Stimulated activated CD8-positive, alpha-beta memory T cell treated with anti-CD3 and anti-CD28 coated beads, Interleukin-7, amount 100 ng/mL, for 1 hour (primary cell): ENCODE measurements at places on chromosomes 12 and 14.

GRCh38 chr14:95463171-95463901 lies 53.1 kb downstream of the SYNE3 start:
- DNase-seq: no peak

DNA sequence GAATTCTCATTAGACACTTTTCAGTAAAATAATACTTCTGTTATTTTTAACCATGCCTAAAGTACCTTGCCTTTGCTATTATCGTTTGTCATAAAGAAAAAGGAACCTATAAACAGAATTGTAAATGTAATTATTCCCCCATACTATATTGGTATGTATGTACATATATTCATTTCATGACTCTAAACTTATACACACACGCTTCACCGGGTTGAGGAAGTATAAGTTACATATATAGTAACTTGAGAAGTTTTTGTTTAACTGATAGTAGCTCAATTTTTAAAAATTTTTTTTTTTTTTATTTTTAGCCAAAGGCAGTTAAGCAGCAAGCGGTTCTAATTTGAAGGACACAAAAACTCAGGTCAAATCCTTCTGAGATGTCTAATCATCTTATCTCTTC lies 107.6 kb downstream of the PLEKHG7 start:
- DNase-seq: no peak

GRCh38 chr14:26174395-26174794 lies 423.4 kb downstream of the NOVA1 start:
- no peak for DNase-seq

DNA sequence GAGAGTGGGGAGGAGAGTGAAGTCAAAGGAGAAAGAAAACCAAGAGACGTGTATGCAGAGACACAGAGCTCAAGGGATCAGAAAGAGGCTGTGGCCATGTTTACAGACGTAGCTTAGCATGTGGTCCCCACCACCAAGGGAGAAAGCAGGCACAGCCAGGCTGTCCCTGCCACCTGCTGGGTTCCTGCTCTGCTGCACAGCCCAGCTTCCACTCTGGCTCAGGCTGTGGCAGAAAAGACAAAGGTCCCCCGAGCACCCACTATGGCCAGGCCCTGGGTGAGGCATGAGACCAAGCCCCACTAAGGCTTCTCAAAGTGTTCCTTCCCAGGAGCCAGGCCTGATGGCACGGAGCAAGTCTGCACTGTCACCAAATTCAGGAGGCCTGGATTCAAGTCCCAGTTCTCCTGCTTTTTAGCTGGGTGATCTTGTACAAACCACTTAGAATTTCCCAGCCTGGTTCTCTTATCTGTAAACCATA lies 25.9 kb upstream of the COL2A1 start:
- no peak for DNase-seq

DNA sequence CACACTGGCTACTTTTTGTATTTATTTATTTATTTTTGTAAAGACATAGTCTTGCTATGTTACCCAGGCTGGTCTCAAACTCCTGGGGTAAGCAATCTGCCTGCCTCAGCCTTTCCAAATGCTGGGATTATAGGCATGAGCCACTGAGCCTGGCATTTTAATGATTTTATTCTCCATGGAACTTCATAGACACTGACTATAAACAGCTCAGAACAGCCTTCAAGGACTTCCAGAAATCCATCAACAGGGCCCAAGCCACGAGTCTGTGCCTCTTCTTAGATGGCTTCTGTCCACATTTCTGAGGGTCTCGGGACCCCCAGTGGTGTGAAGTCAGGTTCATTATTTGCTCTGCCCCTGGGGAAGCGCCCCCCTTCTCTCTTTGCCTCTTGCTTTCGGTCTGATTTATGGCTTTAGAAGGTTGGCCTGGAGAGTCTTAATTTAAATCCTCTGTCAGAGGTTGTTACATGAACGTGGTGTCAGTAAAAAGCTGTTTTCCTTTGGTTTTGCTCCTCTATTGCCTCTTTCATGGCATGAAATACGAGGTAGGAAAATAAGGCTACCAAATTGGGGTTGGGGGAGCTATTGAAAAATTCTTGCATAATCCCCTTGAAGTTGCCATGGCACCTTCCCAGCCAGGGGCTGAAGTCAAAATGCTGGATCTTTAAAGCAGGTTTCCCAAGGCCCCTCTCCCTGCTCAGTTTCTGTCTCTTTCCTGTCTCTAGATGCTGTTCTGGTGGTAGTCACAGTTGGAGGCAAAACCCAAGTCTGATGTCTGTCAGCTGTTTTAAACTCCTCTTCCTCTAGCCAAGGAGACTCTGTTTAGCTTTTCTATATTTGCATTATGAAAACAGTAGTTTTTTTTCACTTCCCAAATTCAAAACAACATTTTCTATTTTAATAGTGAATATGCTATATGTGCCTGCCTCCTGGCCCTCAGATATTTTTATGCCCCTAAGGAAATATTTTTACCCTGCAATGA lies 129.4 kb downstream of the SMOC1 start:
- DNase-seq: no peak

DNA sequence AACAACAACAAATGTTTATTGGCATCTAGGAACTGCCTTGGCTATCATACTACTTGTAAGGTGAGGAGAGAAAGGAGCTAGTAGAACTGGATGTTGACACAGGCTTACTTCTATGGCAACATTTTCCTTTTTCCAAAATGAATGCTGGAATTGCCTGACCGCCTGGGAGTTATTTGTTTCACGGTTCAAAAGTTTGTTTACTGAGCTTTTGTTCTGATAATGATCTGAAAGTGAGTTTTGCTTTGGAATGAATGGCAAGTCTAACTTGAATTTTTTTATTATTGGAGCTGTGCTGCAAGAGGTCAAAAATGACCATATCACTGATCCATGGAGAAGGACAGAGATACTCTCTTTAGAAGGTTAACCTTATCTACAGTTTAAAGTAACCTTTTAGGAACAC lies 183.5 kb upstream of the CAND1 start:
- no peak for DNase-seq

GRCh38 chr12:103887738-103888137 lies 42.5 kb upstream of the HSP90B1 start:
- no peak for DNase-seq

- DNase-seq: peak; percentile 46
Observed at GRCh38 chr12:57093415-57094207, 4.7 kb downstream of the NAB2 start.

DNA sequence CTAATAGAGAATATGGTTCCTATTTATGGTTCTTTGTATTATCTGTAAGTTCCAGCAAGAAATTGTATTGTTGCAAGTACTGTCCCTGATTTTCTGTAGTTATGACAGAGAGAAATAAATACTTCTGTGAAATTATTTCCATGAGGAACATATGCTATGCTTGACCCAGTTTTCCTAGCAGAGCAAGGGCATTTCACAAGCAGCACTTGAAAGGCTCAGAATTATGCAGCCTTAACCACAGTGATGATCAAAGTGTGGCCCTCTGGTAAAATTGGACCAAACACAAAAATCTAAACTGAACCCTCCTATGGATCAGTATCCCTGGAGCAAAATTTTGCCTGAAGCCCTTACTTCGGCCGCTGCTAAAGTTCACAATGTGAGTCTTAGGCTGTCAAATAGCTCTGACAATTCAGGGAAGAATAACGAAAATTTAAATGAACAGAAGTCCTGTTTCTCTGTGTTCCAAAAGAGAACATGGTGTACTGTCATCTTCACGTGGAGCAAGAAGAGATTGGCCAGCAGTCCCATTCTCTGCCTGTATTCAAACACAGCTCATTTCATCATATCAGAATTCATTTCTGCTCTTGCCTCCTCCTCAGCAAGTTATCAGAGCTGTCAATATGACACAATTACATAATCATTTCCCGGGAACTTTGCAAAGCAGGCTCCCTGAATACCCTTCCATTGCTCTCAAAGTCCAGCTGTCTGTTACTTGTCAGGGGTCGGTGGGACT lies 471.9 kb downstream of the RPS29 start:
- no peak for DNase-seq

- no peak for DNase-seq
Observed at GRCh38 chr12:58922849-58923248, 2.5 kb upstream of the LRIG3 start.

DNA sequence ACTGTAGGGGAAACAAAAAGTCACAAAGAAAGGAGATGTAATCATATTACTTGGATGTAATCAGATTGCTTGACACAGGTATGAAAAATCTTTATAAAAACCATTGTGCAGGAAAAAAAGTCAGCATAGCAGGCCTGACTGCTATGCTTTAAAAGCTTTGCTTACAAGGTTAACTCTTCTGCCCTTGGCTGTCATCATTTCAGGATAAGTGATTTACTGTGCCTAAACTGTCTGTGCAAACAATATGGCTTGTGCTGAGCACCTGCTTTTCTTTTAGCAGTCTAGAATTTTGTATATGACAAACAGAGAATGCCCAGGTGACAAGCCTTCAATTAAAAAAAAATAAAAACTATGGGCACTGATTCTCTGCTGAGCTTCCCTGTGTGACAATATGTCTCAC lies 63.8 kb upstream of the PLEKHG7 start:
- DNase-seq: no peak

DNA sequence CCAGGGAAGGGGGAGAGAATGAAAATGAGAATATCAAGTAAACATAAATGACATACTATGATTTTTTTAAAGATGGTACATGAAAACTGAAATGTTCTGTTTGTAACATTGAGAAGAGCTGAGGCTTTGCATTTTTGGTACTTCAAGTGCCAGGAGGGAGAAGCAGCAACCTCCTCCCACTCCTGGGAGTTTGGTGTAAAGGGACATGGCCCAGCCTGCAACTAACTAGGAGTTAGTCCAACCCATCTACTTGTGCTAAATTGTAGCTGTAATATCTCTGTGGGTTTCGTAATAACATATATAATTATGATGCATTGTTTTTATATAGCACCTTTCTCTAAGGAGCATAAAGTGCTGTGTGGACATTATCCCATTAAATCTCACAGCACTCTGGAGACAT lies 517.5 kb downstream of the NELL2 start:
- no peak for DNase-seq

- no peak for DNase-seq
Observed at GRCh38 chr12:103379670-103380069, 116.1 kb downstream of the C12orf42 start.

GRCh38 chr14:84217066-84217465 lies 1312.9 kb upstream of the FLRT2 start:
- no peak for DNase-seq

GRCh38 chr12:111971800-111972199 lies 41.2 kb downstream of the TMEM116 start:
- DNase-seq: no peak

DNA sequence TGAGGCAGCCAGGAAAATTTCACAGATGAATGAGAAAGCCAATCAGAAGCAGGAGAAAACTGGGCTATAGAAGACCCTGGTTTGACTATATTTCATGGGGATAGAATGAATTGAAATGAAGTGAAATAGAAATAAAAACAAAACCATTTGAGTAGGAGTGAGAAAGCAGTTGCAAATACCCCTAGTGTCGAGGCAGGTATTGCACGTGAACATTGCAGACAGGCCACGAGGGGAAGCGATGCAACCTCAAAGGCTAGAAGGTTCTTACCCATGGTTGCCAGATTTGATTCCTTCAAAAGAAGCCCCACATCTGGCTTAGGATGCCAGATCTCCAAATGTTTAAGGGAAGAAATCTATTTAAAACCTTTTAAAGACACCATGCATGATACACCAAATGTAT lies 648.9 kb downstream of the VRK1 start:
- DNase-seq: no peak

- no peak for DNase-seq
Observed at GRCh38 chr14:24441904-24442239, 704 bp downstream of the SDR39U1 start.

DNA sequence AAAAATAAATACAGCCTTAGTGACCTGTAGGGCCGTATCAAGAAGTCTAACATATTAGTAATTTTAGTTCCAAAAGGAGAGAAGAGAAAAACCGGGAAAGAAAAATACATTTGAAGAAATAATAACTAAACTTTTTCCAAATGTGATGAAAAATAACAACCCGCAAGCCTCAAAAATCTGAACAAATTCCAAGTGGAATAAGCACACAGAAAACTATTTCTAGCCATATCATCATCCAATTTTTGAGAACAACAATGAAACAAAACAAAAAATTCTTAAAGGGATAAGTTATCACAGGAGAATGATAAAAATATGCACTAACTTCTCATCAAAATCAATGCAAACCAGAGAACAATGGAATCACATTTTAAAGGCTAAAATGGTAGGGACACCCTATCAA lies 198.1 kb upstream of the PLXNC1 start:
- DNase-seq: no peak

- DNase-seq: no peak
Observed at GRCh38 chr12:26726956-26727355, 106.0 kb downstream of the ITPR2 start.

- no peak for DNase-seq
Observed at GRCh38 chr12:22105542-22105941, 59.5 kb downstream of the CMAS start.

DNA sequence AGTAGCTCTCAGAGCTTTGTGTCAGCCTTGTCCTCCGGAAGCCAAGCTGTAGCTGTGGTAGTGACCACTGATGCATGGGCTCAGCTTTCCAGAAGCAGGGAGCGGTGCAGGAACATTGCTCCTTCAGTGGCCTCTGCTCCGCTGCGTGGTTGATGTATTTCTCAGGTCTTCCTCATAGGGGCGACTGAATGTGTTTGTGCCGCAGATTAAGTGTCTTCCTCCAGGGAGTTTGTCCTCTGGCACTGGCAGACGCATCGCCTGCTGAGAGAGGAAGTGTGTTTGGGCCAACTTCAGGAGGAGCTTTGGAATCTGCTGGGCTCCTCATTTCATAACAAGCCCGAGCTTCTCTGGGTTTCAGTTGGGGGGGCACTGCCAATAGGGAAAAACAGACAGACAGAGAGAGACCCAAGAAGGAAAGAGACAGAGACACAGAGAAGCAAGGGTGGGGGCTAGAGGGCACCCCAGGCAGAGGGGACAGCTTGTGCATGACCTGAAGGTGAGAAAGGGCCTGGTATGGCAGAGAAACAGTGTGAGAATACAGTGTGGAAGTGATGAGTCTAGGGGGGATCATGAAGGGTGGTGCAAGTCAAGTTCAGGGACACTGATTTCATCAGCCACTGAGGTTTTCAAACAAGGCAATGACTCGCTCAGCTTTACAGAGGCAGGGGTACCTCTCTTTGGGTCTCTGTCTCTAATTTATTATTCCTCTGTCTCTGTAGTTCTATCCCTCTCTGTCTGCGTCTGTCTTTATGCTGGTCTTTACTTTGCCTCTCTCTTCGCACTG lies 69.4 kb upstream of the PRIMA1 start:
- DNase-seq: no peak

GRCh38 chr12:108425238-108425795 lies 86.2 kb upstream of the CMKLR1 start:
- DNase-seq: no peak
